Thoracic aorta (tissue), 2 donors: ENCODE measurements at places on chromosomes 1 and 21.

- no peak for DNase-seq
Measured at GRCh38 chr21:34640858-34641257, 25.9 kb upstream of the RCAN1 start.

- DNase-seq = no peak
Measured at GRCh38 chr1:19743180-19743579, 56.5 kb downstream of the TMCO4 start.

DNA sequence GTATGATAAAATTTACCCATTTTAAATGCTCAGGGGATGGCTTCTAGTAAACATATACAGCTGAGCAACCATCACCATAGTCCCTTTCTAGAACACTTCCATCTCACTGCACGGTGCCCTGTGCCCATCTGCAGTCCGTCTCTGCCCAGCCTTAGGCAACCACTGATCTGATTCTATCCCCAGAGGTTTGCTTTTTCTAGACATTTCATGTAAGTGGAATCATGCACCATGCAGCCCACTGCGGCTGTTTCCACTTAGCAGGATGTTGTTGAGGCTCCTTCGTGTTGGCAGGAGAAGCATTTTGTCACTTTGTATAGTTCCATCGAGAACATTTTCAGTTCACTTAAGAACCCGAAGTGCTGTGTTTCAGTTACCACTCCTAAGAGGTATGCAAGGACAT, 27.8 kb upstream of the VAMP3 start:
- DNase-seq = no peak

DNA sequence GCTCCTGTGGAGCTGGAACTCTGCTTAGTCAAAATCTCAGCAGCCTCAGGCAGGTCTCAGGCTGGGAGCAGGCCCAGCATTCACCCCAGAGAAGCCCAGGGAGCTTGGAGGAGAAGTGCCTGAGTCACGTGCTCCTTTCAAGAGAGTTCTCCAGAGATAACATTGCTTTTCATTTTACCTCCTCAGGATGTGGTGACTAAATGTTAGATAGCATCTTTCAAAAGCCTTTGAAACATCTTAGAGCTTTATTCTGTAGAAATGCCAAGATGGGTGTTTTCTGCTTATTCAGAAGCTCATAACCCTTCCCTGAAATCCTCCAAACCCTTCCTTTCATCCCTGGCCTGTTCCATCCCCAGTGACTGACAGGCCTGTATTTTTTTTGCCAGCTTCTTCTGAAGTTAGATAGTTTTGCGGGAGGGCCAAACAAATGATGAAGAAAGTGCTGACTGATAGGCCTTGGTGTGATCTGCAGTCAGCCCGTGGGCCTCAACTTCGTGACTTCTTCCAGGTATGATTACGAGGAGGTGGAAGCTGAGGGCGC, 58.0 kb downstream of the PGM1 start:
- no peak for DNase-seq
